GM13976 (cell line): ENCODE measurements at places on chromosomes 5 and 9.
A peak's percentile ranks its signal among the peaks of the same experiment; 100 is the strongest.

- peak; percentile 23 for DNase-seq
Observed at GRCh38 chr9:93826905-93827544, 128.1 kb downstream of the BARX1 start.

- DNase-seq, result no peak
Observed at GRCh38 chr9:121185178-121185745, 16.4 kb downstream of the RAB14 start.

DNA sequence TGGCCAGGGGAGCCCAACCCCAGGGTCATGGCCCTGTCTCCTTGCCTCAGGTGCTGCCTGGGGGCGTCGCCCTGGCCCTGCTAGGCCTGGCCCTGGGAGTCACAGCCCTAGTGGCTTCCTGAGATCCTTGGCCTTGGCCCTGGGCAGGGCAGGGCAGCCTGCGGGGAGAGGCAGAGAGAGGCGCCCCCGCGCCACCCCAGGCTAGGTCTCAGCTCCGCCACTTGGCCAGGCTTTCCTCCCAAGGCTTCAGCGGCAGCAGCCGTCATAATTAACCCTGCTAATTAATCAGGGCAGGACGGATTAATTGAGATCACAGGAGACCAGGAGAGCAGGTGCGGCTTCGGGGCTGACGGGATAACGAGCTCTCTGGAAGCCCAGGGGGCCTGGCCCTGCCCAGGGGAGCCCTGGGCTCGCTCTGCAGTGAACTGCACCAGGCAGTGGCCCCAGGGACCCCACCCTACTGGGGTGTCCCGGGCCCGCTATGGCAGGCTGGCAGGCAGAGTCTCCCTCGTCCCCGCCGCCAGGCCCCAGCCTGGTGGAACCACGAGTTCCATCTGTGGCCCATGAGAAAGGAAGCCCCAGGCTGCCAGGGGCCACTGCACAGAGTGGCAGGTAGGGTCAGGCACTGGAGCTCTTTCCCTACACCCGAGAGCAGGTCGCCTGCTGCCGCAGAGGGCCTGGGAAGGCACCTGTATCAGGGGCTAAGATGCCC, 269.6 kb downstream of the PBX3 start:
- DNase-seq, result no peak

DNA sequence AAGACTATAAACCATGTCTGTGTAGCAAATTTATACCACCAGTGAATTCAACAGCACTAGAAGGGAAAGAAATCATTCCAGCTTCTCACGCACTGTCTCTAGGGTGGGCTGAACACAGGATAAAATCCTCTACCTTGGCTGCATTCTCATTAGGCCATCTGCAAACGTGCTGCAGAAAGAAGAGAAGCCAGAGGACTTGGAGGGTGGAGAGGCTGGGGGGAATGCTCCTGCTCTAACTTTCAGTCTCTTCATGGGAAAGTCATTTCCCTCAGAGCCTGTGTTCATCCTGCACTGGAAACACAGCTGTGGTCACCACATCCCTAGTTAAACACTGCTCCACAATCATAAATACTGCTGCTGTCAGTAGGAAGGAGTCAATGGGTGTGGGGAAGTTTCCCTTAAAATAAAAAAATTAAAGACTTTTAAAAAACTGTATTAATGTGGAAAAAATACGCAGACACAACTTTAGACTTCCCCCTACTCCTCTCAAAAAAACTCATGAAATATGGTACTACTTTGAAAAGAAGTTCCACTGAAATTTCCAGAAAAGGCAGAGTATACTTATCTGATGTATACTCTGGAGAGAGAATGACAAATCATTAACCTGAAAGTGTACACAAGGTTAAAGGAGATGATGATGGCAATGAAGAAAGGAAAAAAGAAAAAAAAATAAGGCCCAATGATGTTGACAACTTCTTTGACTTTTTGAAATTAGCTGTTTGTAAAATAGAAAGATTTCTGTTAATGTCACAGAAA, 46.8 kb downstream of the LHFPL2 start:
- no peak for DNase-seq

GRCh38 chr5:761059-761771, 23.3 kb downstream of the ZDHHC11B start:
- no peak for DNase-seq

DNA sequence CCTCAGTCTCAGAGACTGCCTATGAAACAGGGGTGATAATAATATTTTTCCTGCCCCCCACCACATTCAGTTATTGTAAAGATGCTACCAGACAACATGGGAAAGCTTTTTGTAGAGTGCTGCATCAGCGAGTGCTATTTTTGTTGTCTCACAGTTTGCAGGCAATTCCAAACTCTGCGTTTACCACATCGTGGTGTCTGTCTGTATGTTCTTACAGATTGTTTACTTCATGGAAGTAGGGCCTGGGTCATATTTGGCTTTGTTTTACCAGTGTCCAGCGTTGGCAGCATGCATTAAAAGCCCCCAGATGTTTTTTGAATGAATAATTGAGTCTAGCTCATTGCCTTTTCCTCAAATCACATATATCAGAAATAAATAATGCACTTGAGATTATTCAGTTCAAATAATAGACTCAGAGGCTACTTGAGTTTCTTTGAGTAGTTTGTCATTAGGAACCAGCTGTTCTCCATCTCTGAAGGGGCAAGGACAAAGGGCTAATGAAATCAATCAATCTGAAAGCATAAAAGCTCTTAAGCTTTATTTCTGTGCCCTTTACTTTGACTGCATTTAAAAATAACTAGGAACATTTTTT, 243.7 kb downstream of the CWC27 start:
- DNase-seq, result no peak

DNA sequence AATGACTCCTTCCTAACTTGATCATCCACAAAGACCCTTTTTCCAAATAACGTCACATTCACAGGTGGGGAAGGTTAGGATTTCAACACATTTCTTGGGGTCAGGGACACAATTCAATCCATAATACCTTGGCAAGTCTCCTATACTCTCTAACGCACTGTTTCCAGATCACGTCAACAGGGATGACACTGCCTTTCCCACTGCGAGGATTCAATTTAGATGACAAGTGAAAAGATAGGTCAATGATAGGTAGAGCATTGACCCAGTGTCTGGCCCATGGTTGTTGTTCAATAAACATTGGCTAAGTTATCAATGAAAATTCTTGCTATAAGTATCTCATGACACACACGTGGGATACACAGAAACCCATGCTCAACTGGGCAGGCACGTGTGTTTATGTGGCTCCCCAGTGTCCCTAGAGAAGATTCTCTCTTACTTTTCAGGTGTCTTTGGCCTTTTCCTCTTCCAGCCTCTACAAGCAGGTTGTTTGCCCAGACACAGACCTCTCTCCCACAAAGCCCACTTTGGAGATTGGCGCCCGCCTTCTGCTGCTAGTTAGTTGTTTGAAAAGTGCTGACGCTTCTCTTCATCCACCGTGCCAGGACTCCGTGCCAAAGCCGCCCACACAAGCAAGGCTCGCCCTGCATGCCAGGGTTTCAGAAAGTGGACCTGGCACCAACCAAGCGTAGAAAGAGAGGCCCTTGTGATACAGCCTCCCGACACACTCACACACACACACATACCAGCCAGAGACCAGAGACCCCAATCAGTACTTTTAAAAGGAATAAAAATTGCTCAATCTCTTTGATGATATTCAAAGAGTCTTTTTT, 594.5 kb downstream of the BNC2 start:
- DNase-seq, result no peak

GRCh38 chr5:39854771-39855410, 430.1 kb upstream of the DAB2 start:
- DNase-seq, result no peak

DNA sequence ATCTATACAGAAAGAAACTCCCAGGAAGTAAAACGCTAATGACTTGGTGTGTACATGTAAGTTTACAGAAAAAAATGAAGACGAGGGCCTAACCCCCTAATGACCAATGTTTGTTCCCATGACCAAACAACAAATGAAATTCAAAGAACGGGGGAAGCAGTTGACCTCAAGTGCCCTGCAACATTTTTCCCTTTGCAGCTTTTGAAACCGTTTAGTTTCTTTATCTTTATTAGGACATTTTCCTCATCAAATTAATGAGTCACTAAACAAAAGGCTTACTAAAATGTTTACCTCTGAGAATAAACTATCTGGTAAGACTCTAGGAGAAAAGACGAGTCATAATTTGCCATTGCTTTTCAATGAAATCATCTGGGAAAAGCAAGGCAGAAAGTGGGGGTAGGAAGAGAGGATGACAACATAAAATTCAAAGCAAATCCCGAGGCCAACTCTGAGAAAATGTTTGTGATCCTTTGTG, 57.4 kb downstream of the LHFPL2 start:
- no peak for DNase-seq

DNA sequence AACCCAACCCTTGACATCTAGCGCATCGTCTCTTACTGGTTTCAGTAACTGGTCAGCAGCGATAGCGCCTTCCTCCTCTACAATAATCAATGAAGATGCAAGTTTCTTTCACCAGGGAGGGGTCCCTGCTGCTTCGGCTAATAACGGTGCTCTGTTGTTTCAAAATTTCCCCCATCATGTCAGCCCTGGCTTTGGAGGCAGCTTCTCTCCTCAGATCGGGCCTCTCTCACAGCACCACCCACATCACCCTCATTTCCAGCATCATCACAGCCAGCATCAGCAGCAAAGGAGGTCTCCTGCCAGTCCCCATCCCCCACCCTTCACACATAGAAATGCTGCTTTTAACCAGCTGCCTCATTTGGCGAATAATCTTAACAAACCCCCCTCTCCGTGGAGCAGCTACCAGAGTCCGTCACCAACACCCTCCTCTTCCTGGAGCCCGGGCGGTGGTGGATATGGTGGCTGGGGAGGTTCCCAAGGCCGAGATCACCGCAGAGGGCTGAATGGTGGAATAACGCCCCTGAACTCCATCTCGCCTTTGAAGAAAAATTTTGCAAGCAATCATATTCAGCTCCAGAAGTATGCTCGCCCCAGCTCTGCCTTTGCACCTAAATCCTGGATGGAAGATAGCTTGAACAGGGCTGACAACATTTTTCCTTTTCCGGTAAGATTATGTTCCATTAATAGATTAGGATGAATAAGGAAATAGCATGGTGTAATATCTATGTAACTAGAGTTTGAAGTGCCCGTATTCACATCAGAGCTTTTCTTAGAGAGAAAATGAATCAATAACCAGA, 2.2 kb downstream of the CPEB4 start:
- no peak for DNase-seq

GRCh38 chr5:96645091-96645490, 17.1 kb upstream of the CAST start:
- DNase-seq, result no peak

GRCh38 chr5:133754575-133755169, 142.3 kb upstream of the FSTL4 start:
- peak; percentile 54 for DNase-seq

DNA sequence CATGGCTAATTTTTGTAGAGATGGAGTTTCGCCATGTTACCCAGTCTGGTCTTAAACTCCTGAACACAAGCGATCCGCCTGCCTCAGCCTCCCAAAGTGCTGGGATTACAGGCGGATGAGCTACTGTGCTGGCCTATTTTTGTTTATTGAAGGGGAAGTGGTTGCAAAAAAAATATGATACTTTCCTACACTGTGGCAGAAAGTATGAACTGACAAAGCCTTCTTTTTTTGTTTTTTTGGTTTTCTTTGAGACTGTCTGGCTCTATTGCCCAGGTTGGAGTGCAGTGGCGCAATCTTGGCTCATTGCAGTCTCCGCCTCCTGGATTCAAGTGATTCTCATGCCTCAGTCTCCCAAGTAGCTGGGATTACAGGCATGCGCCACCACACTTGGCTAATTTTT, 50.9 kb downstream of the OSTF1 start:
- DNase-seq, result no peak

- no peak for DNase-seq
Observed at GRCh38 chr5:154989626-154990025, 23.9 kb upstream of the KIF4B start.

DNA sequence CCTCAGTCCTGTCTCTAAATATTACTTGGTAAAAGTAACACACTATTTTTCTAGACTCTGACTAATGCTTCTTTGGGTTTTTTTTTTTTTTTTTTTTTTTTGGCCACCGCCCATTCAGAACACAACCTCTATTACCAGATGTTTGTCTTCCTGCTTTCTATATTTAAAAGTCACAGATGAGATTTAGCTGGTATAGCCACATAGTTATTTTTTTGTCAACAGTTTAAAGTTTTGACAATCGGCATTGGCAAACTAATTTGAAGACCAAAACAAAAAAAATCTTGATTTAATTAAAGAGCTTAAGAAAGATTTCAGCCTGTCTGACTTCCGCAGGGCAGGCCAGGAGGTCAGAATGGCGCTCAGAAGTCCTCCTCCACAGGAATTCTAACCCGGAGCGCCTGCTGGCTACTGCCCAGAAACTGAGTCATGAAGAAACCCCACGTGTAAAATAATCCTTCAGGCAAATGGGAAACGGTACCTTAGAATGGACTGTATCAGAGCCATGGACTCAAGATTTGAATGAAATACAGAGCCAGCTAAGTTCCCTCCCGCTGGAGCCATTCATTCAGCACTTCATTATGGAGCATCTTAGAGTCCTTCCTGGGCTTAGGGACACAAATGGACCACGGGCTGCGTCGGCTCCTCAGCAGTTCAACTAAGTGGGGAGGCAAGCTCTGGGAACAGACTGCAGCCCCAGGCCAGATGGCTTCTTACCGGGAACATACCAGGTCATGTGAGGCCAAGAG, 55.6 kb downstream of the PTPDC1 start:
- DNase-seq, result no peak
